CD4-positive, alpha-beta T cell treated with Interleukin-2 at 100 ng/mL for 4 hours (primary cell): ENCODE measurements at places on chromosomes 4 and X.
A peak's percentile ranks its signal among the peaks of the same experiment; 100 is the strongest.

DNA sequence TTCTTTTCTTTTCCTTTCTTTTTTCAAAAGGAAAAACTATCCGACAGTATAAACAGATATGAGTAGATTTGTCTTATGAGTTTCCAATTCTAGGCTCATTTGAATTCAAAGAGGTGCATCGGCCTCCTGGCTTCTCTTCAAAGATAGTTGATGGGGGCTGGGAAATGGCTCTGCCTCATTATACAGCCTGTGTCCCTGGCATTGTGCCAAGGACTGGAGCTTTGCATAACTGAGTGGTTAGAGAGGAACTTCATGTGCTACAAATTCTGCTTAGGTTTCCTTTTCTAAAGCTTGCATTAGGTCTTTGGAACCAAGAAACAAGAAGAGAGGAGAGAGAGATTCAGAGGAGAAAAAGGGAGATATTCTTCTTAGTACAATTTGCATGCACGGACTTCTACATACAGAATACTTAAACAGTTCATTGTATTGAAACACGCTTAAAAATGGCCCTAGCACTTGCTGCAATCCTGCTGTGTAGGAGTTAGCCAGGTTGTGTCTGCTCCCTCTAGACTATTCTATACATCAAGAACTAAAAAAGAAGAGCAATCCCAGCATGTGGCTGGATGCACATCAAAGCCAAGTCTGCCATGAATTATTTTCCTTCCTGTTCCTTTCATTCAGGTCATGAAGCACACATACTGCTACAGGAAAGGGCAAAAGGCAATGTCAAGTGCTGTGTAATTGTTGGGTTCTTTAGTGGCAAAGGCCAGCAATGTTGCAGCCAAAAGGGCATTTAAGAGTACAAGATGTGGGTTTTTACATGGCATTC is 70.9 kb downstream of the INTS12 start:
- peak; percentile 4 for DNase-seq

DNA sequence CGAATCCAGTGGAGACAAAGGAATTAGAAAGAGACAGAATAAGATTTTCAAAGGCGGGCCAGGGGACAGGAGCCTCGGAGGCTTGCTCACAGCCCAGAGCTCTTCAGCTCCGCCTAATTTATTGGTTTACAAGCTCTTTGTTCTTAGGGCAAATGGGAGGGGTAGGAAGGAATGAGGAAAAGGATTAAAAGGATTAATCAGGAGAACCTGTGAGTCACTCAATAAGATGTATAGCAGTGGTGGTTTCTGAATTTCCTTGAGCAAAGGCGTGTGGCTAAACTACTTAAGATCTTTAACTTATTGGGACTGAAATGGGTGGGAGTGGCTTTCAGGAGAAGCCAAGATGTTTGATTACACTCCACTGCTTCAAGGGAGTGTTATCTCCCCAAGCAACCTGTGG is 456.0 kb upstream of the SPANXN1 start:
- DNase-seq, result no peak

- DNase-seq, result no peak
Observed at GRCh38 chr4:87037671-87038334, 103.0 kb downstream of the AFF1 start.

- DNase-seq, result no peak
Observed at GRCh38 chr4:131052646-131053045, 1956.7 kb downstream of the C4orf33 start.

GRCh38 chrX:42143866-42144592 is 220.7 kb upstream of the CASK start:
- no peak for DNase-seq

DNA sequence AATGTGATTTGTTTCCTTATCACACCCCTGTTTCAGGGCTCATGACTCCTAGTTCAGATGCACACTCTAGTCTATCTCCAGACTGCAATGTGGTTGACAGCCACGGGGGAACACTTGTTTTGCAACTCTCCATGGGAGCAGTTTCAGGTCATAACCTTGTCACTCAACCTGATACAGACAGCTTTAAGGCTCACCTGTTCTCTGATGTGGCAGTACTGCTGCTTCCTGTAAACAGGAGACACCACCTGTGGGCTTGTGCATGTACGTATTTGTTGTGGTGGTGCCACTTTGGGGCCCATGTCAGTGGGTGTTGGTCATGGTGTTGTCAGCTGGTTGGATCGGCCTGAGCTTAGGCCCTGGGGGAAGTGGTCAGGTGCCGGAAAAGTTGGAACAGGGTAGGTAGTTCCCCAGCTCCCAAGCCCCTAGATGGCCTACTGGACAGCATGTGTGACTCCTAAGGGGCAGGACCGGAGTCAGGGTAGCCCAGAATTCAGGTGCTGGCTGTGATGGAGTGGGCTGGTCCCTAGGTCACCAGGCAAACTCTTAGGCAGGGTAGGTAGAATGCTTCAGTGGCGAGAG is 46.2 kb downstream of the FAM9B start:
- peak; percentile 36 for DNase-seq

GRCh38 chr4:56310401-56311125 is 76.7 kb downstream of the AASDH start:
- no peak for DNase-seq

- no peak for DNase-seq
Observed at GRCh38 chr4:1370321-1371124, 23.5 kb downstream of the UVSSA start.

GRCh38 chr4:173217727-173218126 is 49.1 kb downstream of the GALNT7 start:
- DNase-seq, result no peak

DNA sequence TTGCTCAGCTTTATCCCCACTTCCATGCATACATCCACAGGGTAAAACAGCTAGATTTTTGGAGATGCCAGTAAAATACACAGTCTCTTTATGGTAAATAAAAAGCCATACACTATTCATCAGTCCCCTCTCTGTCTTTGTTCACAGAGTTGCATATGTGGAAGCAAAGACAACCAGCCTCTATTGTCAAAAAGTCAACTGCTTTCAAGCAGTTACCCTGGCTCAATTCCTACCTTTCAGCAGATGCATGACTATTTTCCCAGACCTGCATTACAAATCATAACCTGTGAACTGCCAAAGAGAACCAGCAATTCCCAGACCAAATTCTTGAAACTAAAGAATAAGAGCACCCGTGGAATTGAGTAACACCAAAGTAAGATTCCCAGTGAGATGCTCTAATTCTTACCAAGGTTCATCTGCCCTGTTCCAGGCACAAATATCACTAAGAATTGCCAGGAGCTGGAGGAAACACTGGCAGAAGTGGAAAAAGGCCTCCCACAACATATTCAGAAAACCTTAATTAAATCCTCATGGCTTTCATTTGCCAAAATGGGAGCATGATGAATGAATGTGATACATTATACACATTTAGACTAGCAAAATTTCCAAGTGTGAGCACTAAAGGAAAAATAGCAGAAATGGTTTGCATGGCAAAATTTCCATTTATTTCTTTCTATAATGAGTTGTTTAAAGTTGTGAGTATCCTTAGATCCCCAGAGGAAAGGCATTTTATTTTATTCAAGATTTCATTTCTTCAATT is 391.2 kb upstream of the ADGRL3 start:
- DNase-seq, result no peak

GRCh38 chrX:118506805-118507480 is 11.3 kb downstream of the DOCK11 start:
- no peak for DNase-seq

DNA sequence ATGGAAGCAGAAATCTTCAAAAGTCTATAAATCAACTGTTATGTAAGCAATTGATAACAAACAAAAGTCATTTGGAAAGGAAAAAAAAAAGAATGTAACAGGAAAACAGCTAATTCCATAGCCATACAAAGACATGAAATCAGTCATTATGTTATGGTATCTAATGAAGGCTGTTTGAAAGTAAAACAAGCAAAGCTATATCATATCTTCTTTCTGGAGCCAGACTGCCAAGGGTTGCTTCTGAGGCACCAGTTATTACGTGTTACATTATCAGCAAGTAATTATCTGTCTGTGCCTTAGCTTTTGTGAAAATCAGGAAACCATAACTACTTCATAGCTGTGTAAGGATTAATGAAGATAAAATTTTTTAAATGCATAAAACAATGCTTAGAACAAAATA is 480.2 kb downstream of the FAT4 start:
- no peak for DNase-seq

DNA sequence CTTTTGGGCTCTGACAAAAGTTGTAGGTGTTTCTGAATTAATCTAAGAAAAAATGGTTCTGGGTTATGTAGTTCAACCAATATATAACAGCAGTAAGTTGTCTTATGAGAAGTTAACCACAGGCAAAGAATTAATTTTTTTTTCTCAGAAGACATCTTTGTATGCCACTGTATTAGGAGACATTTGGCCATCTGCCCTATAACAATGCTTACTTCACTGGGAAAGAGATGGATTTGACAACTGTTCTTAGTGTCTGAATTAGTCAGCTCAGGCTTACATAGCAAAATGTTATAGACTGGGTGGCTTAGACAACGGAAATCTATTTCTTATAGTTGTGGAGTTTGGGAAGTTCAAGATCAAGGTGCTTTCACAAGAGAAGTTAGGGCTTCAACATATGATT is 508.1 kb downstream of the STIM2 start:
- DNase-seq, result no peak

DNA sequence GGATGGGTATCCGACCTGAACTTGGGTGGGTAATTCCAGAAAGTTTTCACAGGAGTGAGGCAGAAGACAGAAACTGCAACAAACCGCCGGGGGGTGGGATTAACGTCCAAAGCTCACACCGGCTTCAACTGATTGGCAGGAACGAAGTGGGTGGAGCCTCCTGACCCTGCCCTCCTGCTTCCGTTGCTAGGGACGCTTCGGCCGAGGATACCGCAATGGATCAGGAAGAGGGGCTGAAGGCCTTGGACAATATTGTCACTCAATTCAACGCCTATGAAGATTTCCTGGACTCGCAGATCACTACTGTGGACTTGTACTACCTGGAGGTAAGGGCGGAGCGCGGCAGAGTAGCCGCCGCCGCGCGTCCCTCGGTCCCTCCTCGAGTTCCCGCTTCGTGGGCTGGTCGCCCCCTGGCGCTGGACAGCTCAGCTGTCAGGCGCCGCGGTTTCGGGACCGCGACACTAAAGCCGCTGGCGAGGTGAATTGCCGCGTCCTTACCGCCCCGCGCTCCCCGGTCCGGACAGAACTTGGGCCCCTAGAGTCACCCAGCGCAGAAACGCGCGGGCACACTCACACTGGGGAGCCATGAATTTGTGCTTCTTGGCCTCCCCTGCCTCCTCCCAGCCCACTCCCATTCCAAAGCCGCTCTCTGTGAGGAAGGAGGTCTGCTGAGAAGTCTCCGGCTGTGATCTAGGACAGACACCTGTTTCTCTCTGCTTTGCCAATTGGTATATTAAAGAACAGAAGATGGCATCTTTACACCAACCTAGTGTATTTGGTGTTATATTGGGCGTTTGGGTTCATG is at the start of gene CFAP299:
CFAP299 (plus strand) TSS at position 177 of the 805 bp plus-strand sequence.
- peak; percentile 15 for DNase-seq

GRCh38 chrX:17082831-17083230 is 136.4 kb downstream of the REPS2 start:
- DNase-seq, result no peak

GRCh38 chr4:8599657-8600056 is 7.1 kb downstream of the CPZ start:
- DNase-seq, result no peak

DNA sequence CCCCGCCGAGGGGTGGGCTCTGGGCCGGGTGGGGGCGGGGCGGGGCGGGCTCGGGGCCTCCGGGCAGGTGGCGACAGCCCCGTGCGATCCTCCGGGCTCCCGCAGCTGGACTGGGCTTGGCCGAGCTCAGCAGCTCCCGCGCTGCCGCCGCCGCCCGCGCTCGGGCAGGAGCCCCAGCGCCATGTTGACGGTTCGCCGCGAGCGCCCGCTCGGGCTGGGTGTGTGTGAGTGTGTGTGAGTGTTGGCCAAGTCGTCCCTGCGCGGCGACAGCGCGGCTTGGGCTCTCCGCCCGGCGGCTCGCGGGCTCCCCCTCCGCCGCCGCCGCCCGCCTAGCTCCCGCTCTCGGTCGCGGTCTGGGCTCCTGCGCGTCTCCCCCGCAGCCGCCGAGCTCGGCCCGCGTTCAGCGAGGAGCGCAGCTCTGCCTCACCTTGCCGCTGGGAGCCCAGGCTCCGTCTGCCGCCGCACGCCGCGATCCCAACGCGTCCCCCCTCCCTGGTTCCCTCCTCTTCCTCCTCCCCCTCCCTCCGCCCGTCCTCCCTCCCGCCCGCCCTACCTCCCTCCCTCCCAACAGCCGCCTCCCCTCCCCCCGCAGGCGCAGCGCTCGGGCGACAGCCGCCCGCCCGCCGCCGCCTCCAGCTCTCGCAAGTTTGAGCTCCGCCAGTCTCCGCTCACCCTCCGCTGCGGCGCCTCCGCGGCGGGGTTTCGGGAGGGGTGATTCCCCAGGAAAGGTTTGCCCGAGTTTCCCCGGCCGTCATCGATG is at the start of gene BCOR:
BCOR (minus strand) TSS at position 455 of the 760 bp plus-strand sequence. CDS start 20,029 bp downstream, outside the sequence.
- DNase-seq, result peak; percentile 77

- DNase-seq, result no peak
Observed at GRCh38 chr4:113666386-113667114, 95.0 kb downstream of the CAMK2D start.

- no peak for DNase-seq
Observed at GRCh38 chrX:118727686-118728339, 407 bp downstream of the IL13RA1 start.

GRCh38 chrX:133776072-133776471 is 209.3 kb downstream of the GPC3 start:
- peak; percentile 19 for DNase-seq

DNA sequence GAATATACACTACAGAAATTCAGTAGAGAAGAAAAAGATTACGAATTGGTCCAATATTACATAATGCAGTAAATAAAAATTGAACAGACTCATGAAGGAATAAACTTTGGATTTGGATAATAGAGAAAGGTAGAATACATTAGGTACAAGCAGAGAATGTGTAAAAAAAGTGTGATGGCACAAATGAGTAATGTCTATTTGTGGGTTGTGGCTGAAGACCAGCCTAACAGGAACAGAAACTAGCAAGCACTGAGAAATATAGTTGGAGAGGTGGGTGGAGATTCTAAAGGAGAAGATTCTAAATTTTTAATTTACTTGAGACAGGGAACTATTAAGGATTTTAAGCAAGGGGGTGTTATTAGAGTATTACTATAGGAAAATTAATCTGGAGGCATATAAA is 15.2 kb upstream of the CLOCK start:
- DNase-seq, result no peak

DNA sequence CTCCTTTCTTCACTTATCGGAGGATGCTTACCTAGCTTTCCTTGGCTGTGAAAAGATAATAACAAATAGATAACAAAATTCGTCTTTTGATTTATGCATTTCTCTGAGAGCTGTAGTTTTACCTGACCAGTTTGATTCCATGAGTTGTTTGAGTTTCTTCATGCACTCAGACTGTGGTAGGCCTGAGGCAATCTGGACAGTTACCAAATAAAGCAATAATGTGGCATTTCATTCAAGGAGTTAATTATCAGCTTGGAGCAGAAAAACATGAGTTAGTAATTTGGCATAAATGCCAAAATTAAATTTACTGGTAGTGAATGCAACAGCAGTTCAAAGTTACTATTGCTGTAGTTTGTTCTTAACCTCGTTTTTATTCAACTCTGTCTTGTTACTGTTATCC is 53.5 kb downstream of the FABP2 start:
- no peak for DNase-seq

DNA sequence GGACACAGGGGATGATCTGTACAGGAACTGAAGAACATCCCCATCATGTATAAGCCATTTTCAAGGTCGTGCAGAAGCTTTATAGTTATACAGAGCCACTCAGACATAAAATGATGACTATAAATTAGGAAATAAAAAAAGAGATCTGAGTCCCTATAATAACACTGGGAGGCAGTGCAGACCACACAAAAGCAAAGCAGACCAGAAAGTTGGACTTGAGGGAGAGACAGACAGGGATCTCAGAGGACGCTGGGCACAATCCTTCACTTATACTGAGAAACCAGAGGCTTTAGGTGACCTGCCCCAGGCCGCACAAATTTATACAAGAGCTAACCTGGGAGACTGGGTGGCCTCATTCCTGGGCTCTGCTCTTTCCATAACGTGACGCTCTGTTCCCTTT is 70.5 kb downstream of the HADH start:
- DNase-seq, result peak; percentile 24
